Muscle of arm (tissue), 14 donors: ENCODE measurements at places on chromosomes 11 and 22. TPM values are rescaled to one million over a fixed set of nuclear protein-coding genes. Genes with fewer than 3 reads are reported as not detected.

DNA sequence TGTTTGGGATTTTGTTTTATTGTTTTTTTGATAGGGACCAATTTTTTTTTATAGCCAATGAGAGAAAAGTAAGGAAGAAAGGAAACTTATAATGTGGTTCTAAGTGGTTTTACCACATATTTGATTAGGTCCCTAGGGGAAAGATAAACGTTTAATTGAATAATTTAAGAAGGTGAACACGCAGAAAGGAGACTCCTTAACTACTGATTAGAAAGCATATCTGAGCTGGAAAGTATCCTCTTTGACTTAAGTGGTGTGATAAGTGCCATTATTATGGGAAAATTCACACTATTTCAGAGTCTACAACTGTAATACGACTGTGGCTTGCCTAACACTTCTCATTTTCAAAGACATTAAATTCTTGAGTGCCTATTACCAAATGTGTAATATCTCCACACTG is 106.5 kb upstream of the GRAMD1B start:
- DNase-seq, result no peak

GRCh38 chr22:30305906-30306626 is 16.8 kb upstream of the CASTOR1 start:
- no peak for DNase-seq

DNA sequence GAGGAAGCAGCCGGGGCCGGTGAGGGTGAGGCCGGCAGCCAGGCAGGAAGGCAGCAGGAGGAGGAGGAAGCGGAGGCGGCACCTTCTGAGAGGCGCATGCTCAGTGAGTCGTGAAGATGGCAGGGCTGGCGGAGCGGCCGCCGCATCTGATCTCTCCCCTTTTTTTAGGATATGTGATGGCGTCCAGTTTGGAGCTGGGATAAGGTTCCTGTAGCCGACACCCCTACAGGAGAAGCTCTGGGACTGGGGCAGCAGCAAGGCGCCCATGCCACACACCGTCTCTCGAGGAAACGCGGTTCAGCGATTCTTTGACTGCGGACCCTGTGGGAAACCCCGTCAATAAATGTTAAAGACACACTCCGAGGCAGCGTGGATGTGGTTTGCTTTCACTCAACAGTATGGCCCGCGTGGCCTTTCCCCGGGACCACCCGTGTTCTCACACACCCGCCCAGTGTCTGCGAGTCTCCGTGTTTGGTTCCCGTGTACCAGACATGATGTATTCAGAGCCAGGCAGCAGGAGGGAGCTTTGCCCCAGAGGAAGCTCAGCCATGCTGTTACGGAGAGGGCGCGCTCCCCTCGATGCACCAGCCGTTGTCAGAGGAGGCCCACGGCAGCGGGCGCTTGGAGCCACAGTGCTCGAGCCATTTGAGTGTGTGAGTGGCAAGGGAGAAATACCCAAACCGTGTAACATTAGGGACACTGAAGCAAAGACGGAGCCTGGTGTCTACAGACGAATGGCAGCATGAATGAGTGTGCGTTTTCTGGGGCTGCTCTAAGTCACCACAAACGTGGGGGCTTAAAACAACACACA is 27.7 kb upstream of the PARVB start:
- DNase-seq, result no peak

- no peak for DNase-seq
These were observed 198.3 kb upstream of the B3GAT1 start for GRCh38 chr11:134610116-134610910.

- no peak for DNase-seq
These were observed 331.4 kb upstream of the RAG2 start for GRCh38 chr11:36929401-36929800.

KRTAP5-7 gene
- polyA plus RNA-seq, result not detected

DNA sequence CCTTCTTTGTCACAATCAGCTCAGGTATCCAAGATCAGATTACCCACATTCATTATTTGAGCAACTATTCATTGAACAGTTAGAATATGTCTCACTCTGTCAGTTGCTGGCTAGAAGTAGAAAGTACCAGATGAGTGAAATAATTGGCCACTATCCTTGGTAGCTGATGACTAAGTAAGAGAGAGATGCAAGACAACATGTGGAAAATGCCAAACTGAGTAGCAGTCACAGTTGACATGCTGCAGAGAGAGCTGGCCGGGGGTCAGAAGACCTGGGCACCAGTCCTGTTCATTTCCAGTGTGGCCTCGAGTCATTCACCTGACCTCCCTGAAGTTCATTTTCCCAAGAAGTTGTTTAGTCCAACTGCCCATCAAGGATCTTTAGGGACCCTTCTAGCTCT is 22.5 kb upstream of the SMIM35 start:
- DNase-seq, result no peak

- DNase-seq, result no peak
These were observed 5.0 kb upstream of the LIMK2 start for GRCh38 chr22:31206896-31207687.

GRCh38 chr11:12770966-12771597 is 96.9 kb downstream of the TEAD1 start:
- DNase-seq, result no peak

DNA sequence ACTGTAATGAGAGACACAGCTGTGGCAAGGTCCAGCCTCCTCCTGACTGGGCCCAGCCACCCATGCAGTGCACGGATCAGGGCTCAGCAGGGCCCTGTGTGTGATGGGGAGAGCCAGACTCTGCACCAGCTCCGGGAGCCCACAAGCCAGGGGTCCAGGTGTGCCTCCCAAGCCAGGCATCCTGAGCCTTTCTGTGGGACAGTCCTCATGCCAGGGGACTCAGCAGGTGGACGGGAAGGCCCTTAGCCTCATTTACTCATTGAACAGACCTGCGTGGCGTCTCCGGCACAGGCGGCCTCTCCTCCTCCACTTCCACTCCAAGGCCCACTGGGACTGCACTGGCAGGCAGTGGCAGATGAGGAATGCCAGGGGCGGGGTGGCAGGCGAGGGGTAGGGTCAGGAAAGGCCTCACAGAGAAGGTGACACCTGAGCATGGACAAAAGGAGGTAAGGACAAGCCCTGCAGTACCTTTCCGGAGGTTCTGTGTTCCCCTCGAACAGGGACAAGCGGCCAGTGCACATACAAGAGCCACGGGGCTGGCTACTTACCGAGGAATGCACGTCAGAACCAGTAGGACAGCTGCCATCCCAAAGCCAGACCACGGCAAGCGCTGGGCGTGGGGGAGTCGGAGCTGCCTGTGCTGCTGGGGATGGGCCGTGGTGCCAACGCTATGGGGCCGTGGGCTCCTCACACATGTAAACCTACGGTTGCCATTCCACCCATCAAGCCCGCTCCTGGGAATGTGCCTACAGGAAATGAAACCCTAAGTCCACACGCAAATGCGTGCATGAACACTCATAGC is 52.7 kb downstream of the IGF2 start:
- no peak for DNase-seq

DNA sequence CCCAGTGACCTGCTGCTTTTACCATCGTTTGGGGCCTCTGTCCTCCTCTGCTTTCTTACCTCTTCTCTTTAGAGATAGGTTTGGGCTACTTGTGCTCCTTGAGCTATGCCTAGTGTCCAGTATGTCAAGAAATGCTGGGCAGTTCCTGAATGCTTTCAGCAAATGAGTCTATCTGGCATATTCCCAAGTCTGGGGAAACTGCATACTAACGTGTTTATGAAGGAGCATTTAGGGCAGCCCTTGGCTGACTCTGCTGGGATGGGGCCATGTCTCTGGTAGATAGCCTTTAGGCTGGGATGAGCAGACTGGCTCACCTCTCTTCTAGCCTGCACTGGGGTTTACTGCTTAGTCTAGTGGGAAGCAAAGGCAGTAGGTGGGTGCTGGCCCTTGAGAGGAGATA is 43.7 kb upstream of the SUSD2 start:
- DNase-seq, result no peak

SLCO2B1 gene
- 11.7 TPM for polyA plus RNA-seq

DNA sequence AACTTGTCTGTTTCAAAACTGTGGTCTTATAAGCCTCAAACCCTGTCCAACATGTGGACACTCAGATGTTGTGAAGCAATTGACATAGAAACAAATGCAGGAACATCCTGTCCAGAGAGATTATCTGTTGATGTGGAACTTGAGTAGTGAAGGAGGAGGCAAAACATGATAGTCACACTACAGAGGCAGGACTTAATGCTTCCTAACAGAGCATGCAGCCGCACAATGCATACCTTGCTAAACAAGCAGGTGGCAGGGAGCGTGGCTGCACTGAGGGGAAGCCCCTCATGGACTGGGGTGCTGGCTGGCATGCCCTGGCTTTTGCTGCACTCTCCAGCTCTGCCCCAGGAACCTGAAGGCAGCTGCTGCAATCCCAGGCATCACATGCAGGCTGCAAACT is 5.3 kb downstream of the C22orf39 start:
- DNase-seq, result no peak

DNA sequence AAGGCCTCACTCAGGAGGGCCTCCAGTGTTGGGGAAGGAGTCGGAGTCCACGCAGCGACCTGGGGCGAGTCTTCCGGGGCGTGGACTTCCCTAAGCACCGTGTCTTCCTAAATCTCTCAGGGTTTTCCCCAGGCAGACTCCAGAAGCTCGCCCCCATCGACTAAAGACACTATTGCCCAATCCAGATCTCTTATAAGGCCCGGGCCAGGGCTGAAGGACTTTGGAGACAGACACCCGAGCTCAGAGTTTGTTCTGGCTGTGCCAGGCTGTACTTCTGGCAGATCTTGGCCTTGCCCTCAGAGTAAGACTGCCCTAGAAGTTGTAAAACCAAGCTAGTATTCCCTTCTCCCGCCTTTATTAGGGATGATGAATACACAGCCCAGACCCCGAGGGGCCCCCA is 191.4 kb downstream of the BUD13 start:
- DNase-seq, result no peak

DNA sequence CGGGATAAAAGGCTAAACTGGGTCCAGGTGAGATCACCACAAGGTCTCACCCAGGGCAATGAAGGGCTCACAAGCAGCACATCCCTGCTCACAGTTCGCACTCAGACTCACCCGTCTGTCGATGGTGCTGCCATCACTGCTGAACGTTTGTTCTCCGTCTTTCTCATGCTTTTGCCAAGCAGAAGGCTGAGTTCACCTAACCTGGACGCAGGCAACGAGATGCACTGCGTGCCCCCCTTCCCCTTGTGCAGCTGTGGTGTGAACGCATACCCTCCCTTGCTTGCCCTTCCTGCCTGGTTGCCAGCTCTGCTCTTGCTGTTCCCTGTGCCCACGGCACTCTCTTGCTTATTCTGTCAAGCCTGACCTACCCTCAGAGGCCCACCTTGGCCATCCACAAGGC is 18.0 kb downstream of the KCTD21 start:
- DNase-seq, result no peak

- DNase-seq, result no peak
These were observed 14.5 kb upstream of the NCF4 start for GRCh38 chr22:36846271-36846670.

DNA sequence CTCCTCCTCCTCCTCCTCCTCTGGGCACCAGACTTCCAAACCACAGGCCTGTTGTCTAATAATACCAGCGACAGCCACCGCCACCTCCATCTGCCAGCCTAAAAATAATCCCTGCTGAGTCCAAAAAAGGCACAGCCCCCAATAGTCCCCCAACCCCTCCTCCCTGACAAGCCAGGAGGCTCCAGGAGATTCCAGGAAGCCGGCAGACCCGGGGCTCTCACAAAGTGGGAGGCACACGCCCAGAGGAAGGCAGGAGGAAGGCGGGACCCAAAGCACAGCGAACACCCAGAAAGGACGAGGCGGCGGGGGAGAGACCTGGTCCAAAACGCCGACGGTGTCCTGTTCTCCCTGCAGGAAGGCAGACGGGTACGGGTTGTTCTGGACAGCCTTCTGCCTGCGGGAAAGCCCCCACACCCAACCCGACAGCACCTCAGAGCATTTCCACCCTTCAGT is 5.9 kb downstream of the IGSF9B start:
- DNase-seq, result no peak

ART1 gene
- polyA plus RNA-seq, result 7.1 TPM

- no peak for DNase-seq
These were observed 17.0 kb upstream of the FAM181B start for GRCh38 chr11:82750643-82751139.

TRIM48 gene
- not detected for polyA plus RNA-seq

DNA sequence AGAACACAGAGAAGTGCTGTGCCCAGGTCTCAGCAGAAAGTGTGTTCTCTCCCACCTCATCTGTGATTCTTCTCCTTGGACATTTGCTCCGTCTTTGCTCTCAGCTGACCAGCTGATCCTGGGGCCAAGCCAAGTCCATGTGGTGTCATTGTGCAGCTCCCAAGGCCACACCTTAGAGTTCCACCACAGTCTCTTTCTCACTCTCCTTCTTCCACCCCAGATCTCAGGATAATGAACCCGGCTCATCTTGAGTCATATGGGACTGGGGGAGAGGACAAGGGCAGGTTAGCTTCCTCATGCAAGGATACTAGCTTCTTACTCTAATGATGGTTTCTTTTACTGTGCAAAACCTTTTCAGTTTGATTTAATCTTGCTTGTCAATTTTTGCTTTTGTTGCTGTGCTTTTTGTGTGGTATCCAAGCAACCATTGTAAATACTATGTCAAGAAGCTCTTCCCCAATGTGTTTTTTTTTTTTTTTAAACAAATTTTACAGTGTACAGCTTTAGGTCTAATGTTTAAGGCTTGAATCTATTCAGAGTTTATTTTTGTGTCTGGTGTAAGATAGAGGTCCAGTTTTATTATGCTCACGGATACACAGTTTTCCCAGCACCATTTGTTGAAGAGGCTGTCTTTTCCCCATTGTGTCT is 75.0 kb upstream of the OR4B1 start:
- peak; percentile 9 for DNase-seq

- DNase-seq, result no peak
These were observed 904.5 kb downstream of the DLG2 start for GRCh38 chr11:84722583-84723108.

DNA sequence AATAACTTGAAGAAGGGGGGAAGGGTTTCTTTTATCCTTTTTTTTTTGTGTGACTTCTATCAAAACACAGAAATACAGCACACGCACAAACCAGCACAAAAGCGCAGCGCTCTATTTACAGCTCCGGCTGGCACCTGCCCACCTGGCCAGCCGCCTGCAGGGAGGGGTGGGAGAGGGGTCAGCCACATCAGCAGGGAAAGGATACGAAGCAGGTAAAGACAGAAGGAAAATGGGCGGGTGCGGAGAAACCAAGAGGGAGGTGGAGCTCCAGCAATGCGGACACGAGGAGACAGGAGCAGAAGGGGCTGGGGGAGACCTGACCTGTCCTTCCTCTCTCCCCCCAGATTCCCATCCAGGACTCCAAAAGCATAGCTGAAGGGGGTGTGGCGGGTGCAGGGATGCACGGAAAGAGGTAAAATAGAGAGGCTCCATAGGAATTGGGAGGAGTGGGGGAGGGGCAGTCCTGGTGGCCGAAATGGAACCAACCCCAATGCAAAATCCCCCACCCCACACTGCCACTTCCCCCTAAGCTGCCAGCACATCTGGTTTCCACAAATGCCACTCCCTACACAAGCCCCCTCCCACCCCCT is 14.1 kb downstream of the CXCR5 start:
- DNase-seq, result no peak

IFITM10 gene
- polyA plus RNA-seq, result 0.22 TPM

- DNase-seq, result no peak
These were observed 7.1 kb upstream of the CD44 start for GRCh38 chr11:35131886-35132285.
